ENCODE measurements at places on chromosomes 4 and X.

- no peak for DNase-seq
These were observed 20.5 kb upstream of the CBR4 start for GRCh38 chr4:169030562-169030982.

- DNase-seq, result no peak
These were observed 47.4 kb downstream of the CCSER1 start for GRCh38 chr4:90174621-90175023.

DNA sequence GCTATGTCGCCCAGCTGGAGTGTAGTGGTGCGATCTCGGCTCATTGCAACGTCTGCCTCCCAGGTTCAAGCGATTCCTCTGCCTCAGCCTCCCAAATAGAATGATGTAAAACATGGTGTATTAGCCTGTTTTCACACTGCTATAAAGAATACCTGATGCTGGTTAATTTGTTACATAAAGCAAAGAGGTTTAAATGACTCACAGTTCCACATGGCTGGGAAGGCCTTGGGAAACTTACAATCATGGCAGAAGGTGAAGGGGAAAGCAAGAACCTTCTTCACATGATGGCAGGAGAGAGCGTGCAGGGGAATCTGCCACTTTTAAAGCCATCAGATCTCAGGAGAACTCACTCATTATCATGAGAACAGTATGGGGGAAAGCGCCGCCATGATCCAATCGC lies 1191.8 kb downstream of the ARAP2 start:
- DNase-seq, result no peak

- DNase-seq, result no peak
These were observed 344.1 kb upstream of the GATB start for GRCh38 chr4:152104901-152105357.

DNA sequence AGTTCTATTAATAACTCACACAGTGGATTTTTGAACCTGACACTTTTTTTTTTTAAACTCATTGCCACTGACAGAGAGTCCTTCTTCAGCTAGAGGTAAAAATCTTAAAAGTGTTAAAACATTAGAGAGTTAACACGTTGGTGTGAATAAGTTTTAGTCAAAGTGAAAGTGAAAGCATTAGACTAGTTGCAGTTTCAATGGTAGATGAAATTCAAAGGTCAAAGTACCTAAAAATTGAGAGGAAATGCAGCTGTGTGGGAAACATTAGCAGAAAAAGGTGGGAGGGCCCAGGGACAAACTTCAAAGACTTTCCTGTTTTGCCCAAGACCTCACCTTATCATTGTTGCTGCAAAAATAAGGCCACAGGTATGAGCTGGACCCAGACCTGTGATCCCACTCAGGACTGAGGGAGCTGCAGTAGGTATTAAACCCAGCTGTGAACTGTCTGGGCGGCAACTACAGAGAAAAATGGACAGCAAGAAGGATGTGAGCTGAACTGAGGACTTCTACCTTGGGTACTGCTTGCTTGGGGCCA lies 17.6 kb upstream of the GABRA4 start:
- DNase-seq, result no peak

- DNase-seq, result no peak
These were observed 7.0 kb downstream of the VAMP7 start for GRCh38 chrX:155888139-155888538.

DNA sequence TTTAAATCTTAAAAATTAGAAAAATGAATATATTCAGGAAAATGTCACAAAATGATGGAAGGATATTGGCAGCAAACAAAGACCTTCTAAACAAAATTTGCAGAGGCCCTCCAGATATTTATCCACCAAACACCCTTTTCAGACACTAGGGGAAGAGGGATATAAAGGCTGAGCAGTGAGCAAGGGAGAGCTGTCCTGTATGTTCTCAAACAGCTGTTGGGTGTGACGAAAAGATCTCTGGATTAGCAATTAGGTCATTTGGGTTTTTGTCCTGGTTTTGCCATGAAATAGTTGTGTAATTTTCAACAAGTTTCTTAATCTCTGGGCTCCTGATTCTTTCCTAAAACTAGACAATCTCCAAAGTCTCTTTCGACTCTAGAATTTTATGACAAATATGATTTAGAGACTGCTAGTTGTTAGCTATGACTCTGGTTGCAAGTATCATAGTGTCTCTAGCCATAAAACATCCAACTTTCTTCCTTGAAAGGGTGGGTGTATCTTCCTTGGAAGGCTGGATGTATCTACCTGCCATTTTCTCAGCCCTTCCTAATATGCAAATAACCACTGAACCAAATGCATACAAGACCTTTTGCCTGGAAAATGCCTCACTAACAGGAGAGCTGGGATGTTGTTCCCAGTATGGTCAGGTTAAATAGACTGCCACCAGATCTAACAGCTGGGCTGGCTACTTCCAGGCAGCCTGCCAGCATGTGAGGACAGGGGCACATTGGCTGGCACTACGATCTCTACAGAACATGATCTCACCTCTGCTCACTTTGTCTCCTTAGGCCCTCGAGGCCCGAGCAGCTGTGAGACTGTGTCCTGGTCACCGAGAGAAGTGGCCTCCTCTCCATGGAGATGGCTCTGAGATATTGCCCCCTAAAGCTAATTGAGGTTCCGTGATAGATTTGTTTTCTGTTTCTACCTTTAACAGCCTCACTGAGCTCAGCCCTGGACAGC lies 225.5 kb upstream of the JADE1 start:
- no peak for DNase-seq

GRCh38 chr4:152556834-152557233 lies 20.9 kb upstream of the FBXW7 start:
- DNase-seq, result no peak

DNA sequence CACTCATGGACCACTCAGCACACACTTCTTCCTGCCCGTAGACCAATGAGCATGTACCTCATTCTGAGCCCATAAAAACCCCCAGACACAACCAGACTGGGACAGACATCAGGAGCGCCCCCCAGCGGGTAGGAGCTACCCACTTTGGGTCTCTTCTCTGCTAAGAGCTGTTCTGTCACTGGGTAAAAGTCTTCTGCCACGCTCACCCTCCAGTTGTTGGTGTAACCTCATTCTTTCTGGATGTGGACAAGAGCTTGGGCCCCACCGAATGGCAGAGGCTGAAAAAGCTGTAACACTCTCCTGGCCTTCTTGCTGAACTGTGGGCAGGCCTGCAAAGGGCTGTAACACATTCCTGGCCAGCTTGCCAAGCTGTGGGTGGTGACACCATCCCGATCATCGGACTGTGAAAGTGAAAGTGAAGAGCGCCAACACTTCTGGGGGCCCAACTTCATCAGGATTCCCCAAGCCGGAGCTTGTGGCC lies 137.6 kb downstream of the TECRL start:
- DNase-seq, result no peak

GRCh38 chrX:21802054-21802670 lies 37.3 kb upstream of the MBTPS2 start:
- DNase-seq, result no peak

DNA sequence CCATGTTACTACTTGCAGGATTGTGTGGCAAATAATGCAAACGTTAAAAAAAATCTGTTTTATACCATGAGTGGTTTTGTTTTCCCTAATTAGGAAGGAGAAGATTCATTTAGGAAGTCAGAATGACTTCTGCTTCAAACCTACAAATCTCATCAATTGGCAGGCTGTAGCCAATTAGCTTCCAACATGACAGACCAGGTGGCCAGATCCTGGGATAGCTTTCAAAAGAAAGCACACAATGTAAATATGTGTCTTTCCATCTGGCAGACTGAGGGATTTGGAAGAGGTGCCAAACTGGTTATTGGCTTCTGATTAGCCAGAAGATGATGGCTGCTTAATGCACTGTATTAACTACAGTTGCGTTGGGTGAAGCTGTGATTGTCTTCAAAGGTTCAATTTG lies 432.8 kb downstream of the ANKRD50 start:
- no peak for DNase-seq

DNA sequence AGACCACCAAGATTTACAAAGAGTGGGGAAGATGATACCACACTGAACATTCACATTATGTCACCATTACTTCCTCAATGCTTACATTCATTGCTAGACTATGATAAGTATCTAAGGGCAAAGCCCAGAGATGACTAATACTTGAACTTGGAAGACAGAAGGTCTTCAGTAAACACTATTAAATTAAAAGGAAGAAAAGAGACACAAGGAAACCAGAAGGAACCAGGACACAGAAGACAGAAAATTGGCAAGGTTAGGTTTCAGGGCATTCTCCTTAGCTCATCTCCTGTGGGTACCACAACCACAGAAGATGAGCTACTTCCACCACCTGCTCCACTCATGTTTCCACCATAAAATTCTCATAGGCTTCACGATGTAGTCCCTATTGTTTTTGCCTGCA lies 64.9 kb downstream of the NLGN4X start:
- DNase-seq, result no peak

GRCh38 chrX:130144509-130144908 lies 21.1 kb downstream of the AIFM1 start:
- DNase-seq, result no peak

DNA sequence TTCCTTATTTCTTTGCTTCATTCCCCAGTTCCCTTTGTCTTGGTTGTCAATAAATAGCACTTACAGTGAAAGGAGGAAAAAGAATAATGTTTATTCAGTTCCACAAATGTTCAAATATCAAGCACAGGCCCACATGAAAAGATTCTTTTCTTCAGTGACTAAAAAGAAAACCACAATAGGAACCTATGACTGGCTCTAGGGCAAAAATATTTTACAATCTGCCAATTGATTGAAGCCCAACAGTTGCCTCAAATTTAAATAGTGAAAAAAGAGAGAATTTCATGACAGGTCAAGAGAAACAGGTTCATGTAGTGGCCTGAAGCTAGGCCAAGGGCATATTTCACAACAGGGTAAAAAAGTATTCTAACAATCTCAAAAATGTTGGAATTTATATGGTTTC lies 553.8 kb downstream of the CENPC start:
- DNase-seq, result no peak

DNA sequence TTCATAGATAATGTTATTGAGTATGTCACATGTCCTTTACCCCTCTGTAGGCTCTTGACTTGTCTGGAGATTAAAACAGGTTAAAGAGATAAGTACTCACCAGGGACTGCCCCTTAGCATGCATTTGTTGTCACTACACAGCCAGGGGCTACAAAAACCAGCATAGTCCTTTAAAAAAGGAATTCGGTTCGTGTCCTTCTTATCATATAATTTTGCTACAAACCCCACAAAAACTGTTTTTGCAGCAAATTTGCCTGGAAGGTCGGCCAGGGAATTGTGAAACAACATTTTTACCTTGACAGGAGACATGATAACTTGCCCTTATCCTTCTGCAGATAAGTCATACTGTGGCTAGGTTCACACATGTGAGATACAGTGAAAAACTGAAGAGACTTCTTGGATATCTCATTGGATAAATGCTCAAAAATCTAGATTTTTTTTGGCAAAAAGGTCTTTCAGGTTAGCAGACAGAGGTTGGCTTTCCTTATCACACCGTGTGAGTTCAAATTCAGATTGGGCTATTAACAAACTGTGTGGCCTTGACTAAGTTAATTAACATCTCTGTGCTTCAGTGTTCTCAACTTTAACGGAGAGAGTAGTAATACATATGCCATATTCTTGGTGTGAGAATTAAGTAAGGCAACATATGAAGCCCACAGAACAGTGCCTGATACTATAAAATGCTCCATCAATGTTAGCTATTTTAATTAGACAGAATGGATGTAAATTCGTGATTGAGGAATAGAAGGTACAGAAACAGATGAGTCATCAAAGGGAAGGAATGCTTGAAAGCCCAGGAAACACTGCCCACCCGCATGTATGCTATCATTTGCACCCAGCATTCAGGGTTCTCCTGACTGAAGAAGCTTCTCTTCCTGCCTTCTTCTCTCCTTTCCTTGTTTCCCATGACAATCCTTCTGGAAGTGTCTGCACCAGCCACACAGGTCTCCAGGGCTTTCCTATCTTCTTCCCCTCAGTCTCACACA lies 30.0 kb downstream of the FAM9C start:
- DNase-seq, result no peak

DNA sequence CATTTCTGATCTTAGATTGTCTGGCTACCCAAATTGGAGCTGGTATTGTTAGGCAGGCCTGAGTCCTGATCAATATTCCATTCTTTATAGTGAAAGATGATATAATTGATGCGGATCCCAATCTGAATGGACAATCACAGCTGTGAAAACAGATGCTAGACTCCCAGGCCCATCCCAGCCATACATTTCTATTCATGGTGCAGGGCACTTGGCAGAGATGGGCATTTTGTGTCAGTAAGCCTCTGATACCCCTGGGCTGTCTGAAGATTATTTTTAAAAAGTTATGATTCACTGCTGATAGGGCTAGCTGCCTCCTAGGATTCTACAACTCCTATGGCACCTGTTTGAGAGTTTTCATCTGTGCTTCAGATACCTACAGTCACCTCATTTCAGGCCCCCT lies 61.2 kb upstream of the TSPAN7 start:
- DNase-seq, result no peak

GRCh38 chr4:13543032-13543838 lies 1.1 kb downstream of the NKX3-2 start:
- DNase-seq, result no peak

DNA sequence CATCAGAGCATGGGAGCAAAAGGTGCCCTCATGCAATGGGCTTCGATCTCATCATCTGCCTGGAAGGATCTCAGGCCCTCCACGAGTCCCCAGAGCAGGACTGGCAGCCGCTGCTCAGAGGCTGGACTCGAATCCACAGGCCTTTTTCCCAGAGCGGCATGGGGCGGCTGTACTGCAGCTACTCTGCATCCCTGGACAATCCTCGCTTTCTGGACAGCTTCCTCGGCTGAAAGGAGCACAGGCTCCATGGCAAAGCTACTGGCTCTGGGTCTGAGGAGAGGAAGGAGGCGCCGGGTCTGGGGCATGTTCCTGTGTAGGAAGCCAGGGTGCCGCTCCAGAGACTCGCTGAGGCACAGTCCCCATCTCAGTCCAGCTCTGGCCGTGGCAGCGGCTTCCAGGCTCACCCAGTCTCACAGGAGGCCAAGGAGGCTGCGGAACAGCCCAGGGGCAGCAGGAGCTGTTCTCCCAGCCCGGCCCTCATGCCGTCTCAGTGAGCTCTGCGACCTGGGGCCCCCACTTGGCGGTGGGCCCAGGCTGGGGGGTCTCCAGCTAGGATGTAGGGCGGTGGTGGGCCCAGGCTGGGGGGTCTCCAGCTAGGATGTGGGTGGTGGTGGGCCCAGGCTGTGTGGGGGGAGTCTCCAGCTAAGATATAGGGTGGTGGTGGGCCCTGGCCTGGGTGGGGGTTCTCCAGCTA lies 2.7 kb upstream of the SPON2 start:
- no peak for DNase-seq

- DNase-seq, result no peak
These were observed 8.4 kb downstream of the GRSF1 start for GRCh38 chr4:70831293-70831692.

DNA sequence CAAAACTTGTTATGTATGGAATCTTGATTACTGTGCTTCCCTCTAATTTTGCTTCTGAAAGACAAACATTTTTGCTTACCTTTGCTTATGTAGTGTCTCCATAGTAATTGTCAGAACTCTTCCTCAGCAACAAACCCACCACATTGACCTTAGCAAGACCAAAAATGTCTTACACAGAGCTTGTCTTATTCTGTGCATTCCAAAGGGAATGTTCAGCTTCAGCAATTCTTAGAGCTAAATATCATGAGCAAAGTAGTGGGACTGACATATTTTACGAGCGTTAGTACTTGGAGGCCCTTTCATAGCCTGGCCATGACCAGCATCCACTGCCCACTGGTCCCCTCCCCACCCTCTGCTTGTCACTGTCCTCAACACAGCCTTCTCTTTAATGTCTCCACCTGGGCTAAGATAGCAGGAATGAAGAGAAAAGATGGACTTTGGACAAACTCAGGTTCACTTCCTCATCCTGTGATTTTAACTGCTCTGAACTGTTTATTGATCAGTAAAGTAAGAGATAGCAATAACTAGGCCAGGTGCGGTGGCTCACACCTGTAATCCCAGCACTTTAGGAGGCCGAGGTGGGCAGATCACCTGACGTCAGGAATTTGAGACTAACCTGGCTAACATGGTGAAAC lies 15.5 kb upstream of the SH3D19 start:
- no peak for DNase-seq

GRCh38 chr4:163172647-163173046 lies 6.0 kb upstream of the NAF1 start:
- no peak for DNase-seq

Measured in stimulated activated CD8-positive, alpha-beta memory T cell treated with anti-CD3 and anti-CD28 coated beads, Interleukin-7, amount 100 ng/mL, for 4 hours (primary cell).